ENCODE measurements at places on chromosomes 6 and 20.

GRCh38 chr6:158905277-158905676 lies 86.1 kb upstream of the EZR start:
- DNase-seq, result no peak

DNA sequence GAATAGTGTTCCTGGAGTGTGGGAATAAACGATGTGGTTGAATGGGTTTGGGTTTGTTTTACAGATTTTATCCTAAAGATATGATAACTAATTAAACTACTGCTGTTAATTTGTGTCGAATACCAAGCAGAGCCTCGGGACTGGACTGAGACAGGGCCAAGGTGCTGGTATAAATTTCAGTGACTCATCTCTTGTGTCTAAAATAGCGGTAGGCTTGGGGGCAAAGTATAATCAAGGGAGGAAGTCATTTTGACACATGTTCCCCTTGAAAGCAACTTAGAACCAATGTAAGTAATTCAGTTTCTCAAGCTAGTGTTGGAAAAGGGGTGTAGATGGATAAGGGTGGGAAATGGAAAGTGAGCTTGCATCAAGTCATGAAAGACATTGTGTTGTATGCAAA lies 108.4 kb downstream of the PLCB4 start:
- no peak for DNase-seq

DNA sequence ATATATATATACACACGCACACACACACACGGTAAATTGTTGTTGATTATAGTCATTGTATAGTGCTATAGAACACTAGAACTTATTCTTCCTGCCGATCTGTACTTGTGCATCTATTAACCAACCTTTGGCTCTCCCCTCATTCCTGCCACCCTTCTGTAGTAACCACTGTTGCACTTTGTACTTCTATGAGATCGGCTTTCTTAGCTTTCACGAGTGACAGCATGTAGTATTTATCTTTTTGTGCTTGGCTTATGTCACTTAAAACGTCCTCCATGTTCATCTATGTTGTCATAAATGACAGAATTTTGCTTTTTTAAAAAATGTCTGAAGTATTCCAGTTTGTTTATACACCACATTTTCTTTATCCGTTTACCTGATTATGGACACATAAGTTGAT lies 20.9 kb upstream of the DYNLRB1 start:
- no peak for DNase-seq

DNA sequence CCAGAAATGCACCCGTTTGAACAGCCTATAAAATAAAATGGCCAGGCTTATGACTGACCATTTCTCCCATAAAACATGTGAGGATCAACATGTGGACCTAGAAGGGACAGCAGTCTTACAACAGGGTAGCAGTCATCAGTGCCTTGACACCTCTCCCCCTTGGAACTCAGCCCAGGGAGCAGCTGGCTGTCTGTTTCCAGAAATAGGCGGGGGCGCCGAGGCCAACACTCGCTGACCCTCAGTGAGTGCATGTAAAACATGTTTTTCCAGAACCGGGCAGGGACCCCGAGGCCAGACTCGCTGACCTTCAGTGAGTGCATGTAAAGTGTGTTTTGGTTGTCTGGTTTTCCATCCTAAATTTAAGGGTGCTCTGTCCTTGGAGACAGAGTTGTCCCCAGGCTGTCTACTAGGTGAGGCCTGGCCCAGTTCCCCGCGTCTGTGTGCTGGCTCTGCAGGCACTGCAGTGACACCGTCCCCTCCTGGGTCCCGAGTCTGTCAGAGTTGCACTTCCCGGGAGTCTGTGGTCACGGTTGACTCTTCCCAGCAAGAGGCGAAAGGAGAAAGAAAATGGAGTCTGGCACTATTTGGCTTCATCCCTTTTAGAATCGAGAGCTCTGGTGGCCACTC lies 19.8 kb upstream of the ADRM1 start:
- no peak for DNase-seq

GRCh38 chr6:19994909-19995308 lies 157.7 kb downstream of the ID4 start:
- DNase-seq, result no peak

- no peak for DNase-seq
Measured at GRCh38 chr20:41978246-41978790, 360.1 kb upstream of the CHD6 start.

DNA sequence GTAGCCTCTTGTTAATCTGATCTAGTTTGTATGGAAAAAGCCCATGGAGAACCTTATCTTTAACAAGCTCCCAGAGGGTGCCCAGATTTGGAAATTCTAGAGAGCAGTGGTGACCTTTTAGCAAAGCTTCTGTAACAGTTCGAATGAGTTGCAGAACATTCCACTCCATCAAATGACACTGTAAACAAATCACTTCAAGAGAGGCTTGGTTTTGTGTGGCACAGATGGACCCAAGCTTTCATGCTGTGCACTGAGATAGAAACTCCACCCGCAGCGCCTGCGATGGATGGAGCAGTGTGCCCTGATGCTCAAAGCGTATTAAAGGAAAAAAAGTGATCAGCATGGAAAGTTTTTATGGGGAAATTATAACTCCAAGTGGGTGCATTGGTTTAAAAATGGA lies 55.1 kb upstream of the ISM1 start:
- DNase-seq, result no peak

GRCh38 chr6:70563530-70563929 lies 3.2 kb upstream of the SDHAF4 start:
- no peak for DNase-seq

DNA sequence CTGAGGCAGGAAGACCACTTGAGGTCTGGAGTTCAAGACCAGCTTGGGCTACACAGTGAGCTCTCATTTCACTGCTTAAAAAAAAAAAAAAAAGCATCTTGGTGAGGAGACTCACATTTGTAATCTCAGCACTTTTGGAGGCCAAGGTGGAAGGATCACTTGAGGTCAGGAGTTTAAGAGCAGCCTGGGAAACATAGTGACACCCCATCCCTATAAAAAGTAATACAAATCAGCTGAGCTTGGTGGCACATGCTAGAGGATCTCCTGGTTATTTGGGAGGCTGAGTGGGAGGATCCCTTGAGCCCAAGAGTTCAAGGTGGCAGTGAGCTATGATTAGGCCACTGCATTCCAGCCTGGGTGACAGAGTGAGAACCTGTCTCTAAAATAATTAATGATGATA lies 29.4 kb upstream of the SYNCRIP start:
- DNase-seq, result no peak

DNA sequence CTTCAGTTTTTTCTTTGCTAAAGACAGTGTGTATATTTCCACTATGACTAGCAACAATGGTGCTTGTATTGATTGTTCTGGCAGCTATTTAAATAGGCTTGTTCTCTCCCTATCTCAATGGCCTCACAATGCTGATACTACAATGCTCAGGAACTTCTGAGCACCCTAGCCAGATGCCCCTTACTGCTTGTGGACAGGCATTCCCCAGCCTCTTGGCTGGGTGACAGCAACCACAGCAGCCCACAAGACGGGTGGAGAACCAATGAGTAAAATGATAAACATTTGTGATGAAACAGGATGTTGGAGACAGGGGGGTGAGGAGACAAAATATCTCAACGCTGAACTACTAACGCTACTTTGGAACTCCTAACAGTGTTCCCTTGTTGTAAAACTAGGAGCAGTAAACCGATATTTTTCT lies 42.3 kb downstream of the HIVEP2 start:
- DNase-seq, result peak; percentile 90

DNA sequence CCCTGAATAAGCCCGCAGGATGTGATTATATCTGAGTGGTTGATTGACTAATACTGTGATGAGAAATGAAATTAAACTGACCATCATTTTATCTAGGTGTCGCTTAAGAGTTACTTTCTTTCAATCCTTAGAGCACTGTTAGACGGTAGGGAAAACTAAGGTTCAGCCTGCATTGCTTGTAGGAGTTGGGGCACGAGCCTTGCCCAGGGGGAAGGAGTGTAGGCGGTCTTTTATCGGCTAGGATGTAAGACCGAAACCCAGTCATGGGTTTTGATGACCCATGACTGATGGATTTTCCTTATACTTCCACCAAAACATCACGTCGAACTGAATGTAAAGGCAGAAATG lies 392 bp upstream of the TASP1 start:
- DNase-seq, result no peak

DNA sequence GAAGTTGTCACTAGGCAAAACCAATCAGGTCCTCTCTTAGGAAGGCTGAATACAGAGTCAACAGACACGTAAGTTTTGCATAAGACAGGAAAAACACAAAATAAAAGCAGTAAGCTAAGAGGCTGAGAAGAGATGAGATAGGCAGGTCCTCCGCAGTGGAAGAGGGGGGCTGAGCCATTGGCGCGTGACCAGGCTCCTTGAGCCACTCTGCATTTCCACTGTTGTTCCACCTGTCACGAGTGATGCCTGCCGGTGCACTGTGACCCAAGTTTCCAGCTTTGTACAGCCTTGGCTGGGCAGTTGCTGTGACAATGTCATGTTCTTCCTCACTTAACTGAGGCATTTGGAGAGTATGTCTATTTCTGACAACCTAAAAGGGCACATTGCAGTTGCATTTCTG lies 58.6 kb downstream of the NUDT3 start:
- no peak for DNase-seq

- DNase-seq, result no peak
Measured at GRCh38 chr6:33164665-33165373, 27.4 kb downstream of the COL11A2 start.

GRCh38 chr6:136788069-136788902 lies 4.0 kb downstream of the MAP3K5 start:
- no peak for DNase-seq

GRCh38 chr6:160256445-160256844 lies 2.2 kb downstream of the SLC22A2 start:
- no peak for DNase-seq

All from smooth muscle cell of the brain vasculature (primary cell).